ENCODE measurements at places on chromosomes 2 and 18.

- no peak for DNase-seq
Measured at GRCh38 chr2:110772383-110772755, 40.0 kb downstream of the ACOXL start.

GRCh38 chr18:24071029-24071428, 56.5 kb downstream of the TTC39C start:
- no peak for DNase-seq

DNA sequence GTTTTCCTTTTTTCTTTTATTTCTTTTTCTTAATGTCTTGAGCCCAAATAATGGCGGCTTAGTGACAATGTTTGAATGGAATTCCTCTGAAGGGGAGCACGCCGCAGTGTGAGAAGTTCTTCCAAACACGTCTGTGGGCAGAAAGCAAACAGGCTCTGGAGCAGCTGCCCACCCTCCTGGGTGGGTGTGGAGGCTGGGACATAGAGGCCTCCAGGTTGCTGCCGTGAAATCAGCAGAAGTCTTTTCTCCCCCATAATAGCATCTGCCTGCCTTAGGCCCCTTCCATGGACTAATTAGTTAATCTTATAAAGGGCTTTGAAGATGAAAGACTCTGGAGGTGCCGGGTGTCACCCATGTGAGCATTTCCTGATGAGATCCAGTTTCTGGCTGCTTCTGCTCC, 213.9 kb downstream of the SH3RF3 start:
- DNase-seq, result no peak

DNA sequence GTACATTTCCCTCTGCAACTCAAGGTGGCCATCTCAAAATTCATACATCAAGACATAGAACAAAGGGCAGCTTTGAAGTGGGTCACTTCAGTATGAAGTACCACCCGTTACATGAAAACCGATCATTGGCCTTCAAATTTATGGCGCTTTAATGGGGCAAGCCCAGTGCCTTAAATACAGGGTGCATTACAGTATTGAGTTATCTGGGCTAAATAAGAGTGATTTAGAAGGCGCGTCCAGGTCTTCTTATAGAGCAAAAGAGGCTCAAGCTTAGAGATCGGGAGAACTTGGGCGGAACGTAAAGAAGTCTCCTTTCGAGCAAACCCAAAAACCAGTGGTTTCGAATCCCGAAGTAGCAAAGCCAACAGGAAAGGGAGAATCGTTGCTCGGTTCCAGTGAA, 7.1 kb downstream of the HOXD3 start:
- DNase-seq, result no peak

GRCh38 chr2:227687189-227687588, 20.6 kb downstream of the SCYGR5 start:
- DNase-seq, result no peak

DNA sequence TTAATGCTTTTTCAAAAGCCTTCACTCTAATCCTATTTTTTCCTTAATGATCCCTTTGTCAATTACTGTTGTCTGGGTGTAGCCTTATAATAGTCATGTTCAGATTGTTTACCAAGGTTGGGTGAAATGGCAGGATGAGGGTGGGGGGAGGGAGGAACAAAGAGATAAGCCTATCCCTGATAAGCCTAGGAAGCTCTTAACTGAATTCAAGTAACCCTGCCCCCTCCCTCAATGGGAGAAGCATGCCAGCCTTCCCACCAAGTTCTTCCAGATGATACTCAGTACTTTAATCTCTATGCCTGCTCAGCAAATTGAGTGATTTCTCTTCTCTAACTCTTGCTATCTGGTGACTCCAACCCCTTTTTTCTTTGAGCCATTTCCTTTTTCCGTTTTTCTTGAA, 180.3 kb upstream of the ETAA1 start:
- DNase-seq, result no peak

DNA sequence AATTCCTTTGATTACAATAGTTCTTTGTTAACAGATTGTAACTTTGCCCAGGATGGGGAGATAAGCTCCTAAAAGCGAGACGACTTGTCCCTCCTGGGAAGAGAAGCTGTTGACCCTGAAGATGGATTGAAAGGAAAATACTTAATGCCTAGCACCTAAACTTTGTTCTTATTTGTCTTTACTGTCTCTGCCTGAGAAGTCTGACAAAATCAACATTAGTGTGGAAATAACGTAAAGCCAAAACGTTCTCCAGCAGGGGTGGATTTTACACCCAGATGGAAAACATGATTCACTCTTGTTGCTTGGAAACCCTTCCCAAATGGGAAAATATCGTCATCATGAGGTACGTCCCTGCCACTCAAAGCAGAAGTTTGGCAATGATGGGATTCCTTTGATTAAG, 450.1 kb downstream of the SLC4A3 start:
- DNase-seq, result no peak

- DNase-seq, result no peak
Measured at GRCh38 chr2:118812552-118812951, 34.9 kb downstream of the EN1 start.

- DNase-seq, result no peak
Measured at GRCh38 chr2:239026711-239027361, 179.0 kb downstream of the TWIST2 start.

- DNase-seq, result no peak
Measured at GRCh38 chr2:160402997-160403979, 90.3 kb downstream of the RBMS1 start.

- no peak for DNase-seq
Measured at GRCh38 chr2:176637486-176638166, 368.4 kb downstream of the MTX2 start.

- no peak for DNase-seq
Measured at GRCh38 chr2:64970495-64970894, 18.7 kb upstream of the SLC1A4 start.

GRCh38 chr2:207558079-207558491, 28.3 kb downstream of the CREB1 start:
- no peak for DNase-seq

DNA sequence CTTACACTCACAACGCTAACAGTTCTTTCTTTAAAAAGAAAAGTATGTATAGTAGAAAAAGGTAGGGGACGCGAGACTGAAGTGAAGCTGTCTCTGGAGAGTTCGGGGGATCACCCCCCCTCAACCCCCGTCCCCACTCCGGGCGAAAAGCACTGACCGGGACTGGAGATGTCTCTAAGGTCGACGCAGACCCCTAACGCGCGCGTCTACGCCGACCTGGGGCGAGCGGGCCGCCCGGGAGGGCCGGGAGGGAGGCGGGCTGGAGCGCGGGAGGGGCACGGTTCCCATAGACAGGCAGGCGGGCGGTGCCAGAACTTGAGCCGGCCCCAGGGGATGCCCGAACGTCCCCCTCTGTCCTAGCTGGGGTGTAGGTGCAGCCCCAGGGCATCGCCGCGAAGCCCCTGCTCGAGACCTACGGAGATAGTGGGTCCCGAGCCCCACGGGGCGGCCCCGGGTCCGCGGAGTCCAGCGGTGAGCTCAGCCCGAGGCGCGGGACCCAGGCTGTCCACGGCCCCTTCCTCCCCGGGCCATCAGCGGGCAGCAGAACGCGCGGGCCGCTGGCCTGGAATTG, 82.2 kb downstream of the CHRNA1 start:
- peak; percentile 29 for DNase-seq

GRCh38 chr18:45423659-45424058, 191.6 kb upstream of the SLC14A2 start:
- no peak for DNase-seq

- no peak for DNase-seq
Measured at GRCh38 chr2:186966015-186966414, 117.0 kb upstream of the ZSWIM2 start.

- DNase-seq, result no peak
Measured at GRCh38 chr18:10045296-10045891, 131.6 kb downstream of the VAPA start.

DNA sequence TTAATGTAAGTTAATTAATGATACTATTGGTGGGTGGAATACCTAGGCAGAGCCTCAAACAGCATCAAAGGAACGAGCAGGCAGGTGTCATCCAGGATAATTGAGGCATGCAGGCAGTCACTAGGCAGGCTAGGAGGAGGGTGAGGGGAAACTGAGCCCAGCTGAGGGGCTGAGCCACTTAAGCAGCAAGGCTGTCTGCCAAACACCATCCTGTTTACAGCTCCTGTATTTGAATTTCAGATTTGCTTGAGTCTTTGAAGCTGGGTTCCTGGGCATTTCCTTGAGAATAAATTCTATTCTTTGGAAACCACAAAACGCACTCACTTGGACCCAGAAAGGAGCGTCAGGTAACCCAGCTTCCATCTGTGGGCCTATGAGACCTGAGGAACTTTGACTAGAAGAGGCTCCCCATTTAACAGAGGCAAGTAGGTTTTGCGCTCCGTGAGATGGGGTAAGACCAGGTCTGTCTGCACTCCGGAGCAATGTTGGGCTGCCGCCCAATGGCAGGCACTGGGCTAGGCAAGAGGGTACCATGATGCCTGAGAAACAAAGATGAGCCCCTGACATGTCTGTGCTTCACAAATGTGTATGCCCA, 2.0 kb downstream of the EDAR start:
- no peak for DNase-seq

GRCh38 chr2:152626911-152627339, 90.3 kb downstream of the PRPF40A start:
- DNase-seq, result no peak

- no peak for DNase-seq
Measured at GRCh38 chr2:228675646-228676045, 494.2 kb upstream of the SPHKAP start.

GRCh38 chr2:7265286-7265685, 348.1 kb downstream of the RNF144A start:
- DNase-seq, result no peak

- no peak for DNase-seq
Measured at GRCh38 chr18:40878371-40878770, 1076.7 kb upstream of the PIK3C3 start.

DNA sequence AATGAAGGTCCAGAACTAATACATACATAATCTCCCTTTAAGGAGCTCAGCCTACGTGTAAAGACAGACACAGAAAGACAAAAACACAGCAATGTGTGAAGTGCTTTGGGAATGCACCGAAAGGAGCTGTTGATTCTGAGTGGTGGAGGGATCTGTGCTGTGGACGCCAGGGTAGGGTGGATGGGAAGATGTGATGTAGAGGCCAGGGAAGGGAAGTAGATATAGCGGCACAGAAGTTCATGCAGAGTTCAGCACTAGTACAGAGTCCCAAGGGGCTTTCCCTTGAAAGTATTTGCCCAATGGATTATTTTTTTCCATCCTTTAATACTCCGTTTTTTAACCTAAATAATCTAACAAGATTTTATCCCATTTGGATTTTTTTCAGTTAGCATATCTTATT, 32.1 kb upstream of the DOCK10 start:
- no peak for DNase-seq

DNA sequence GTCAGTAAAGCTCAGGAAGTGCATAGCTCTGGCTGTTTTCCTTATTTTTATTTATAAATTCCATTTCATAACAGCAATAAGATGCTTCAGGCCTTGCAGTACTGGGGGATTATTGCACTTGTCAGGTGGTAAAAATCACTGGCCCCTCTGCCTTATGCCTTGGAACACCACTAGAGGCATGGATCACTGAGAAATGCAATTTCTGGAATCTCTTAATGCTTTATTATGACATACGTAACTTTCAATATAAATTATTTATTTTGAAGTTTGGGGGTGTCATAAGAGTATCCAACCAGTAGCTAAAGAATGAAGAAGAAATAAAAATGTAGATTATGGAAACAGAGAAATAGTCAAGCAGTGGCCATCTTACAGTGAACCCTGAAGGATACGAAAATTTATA, 183.1 kb downstream of the FIGN start:
- no peak for DNase-seq

DNA sequence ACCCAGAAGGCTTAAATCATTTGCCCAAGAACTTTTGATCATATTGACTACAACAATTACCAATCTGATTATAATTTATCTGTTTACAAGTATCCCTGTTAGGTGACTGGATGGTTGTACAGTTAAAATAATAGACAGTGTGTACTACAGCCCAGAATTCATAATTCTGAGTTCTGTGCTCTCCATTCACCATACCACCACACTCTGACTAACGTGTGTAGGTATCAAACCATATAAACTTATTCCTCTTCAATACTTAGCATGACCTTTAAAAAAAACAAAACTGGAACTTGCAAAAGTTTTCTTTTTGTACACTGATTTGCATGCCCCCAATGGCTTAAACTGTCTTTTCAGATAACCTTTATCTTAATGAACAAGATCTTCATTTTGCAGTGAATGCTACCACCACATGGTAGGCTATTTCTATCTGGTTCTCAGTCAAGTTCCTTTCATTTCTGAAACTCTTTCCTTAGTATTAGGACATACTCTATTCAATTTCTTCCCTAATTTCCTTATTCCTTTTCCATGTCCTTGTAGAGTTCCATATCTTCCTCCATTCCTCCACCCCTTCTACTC, 50.9 kb downstream of the SOS1 start:
- no peak for DNase-seq

- no peak for DNase-seq
Measured at GRCh38 chr2:168712053-168712452, 90.4 kb upstream of the NOSTRIN start.

- no peak for DNase-seq
Measured at GRCh38 chr2:636641-637405, 40.4 kb downstream of the TMEM18 start.

All from stimulated activated CD4-positive, alpha-beta T cell treated with anti-CD3 and anti-CD28 coated beads, TNF-alpha, amount 100 ng/mL, for 1 hour (primary cell).